ENCODE measurements at places on chromosomes 1 and 21.
A peak's percentile ranks its signal among the peaks of the same experiment; 100 is the strongest.

DNA sequence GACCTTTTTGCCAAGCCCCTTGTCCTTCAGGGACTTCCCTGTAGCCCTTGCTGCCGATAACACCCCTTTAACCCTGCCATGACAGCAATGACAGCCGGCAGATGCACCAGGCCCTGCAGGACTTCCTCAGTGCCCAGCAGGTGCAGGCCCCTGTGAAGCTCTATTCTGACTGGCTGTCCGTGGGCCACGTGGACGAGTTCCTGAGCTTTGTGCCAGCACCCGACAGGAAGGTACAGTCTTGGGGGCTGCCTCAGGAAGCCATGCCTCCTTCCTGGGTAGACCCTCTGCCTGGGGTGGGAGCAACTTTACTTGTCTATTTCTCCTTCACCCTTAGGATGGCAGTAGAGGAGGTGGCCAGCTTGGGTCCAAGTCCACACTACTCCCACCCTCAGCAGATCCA, 16.1 kb upstream of the PADI6 start:
- no peak for DNase-seq

DNA sequence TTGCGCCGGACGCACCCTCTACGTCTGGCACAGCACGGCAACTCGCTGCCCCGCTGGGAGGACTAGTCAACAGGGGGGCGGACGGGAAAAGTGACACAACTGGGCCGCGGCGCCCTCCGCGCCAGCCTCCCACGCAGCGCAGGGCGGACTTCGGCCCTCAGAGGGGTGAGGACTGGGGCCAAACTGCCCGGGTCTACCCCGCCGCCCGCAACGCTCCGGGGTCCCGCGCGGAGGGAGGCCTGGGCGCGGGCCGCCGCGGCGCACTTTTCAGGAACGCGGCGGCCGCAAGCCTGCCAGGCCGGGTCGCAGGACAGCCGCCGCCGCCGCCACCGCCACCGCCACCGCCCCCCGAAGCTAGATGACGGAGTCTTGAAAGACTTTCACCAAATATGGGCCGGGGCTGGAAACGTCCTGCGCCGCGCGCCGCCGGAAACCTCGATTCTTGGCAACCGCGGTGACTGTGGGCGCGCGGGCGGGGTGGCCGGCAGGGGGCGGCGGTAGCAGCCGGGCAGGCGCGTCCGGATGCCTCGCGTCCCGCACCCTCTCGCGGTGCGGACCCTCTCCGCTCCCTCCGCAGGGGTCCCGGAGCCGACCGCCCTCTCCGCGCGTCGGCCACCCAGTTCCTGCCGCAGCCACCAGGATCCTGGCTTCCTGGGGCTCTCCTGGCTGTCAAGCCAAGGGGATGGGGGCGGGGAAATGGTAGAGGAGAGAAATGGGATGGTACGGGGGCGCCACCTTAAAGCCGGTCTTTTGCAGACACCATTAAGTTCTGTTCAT, 3.7 kb upstream of the CCN1 start:
- no peak for DNase-seq

GRCh38 chr1:28208818-28209441, 23.9 kb downstream of the DNAJC8 start:
- DNase-seq, result peak; percentile 51

DNA sequence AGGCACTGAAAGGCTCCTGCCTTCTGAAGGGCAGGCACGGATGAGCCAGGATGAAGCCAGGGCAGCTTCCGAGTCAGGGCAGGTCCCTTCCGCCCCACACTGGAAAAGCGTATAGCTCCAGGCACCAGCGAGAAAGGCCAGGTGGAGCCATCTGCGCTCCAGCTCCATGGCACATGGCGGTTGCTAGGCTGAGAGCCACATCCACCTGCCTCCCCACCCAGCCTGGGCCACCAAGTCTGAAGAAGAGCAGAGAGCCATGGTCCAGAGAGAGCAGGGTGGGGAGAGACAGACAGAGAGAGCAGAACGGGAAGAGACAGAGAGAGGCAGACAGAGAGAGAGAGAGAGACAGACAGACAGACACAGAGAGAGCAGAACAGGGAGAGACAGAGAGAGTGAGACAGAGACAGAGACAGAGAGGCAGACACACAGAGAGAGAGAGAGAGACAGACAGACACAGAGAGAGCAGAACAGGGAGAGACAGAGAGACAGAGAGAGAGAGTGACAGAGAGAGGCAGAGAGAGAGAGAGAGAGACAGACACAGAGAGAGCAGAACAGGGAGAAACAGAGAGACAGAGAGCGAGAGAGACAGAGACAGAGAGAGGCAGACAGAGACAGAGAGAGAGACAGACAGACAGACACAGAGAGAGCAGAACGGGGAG, 5.2 kb downstream of the FNDC10 start:
- DNase-seq, result no peak

- DNase-seq, result no peak
Measured at GRCh38 chr1:172662464-172663109, 3.7 kb downstream of the FASLG start.

DNA sequence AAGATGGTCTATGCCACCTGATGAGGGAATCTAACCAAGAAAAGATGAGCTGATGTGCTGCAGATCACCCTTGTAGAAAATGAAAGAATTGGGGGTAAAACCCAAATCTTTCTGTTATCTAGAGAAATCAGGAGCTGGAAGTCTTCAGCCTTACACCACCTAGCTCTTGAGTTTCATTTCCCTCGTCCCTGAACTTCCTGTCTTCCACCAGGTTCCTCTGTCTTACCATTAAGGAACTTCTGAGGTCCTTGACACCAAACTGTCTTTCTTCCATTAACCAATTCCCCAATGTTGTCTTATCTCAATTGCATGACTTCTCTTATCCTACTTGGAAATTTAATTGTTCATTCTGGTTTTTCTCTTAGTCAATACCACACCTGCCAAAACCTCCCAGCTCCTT, 31.5 kb downstream of the LPAR3 start:
- no peak for DNase-seq

- no peak for DNase-seq
Measured at GRCh38 chr1:61253059-61253735, 170.8 kb downstream of the NFIA start.

DNA sequence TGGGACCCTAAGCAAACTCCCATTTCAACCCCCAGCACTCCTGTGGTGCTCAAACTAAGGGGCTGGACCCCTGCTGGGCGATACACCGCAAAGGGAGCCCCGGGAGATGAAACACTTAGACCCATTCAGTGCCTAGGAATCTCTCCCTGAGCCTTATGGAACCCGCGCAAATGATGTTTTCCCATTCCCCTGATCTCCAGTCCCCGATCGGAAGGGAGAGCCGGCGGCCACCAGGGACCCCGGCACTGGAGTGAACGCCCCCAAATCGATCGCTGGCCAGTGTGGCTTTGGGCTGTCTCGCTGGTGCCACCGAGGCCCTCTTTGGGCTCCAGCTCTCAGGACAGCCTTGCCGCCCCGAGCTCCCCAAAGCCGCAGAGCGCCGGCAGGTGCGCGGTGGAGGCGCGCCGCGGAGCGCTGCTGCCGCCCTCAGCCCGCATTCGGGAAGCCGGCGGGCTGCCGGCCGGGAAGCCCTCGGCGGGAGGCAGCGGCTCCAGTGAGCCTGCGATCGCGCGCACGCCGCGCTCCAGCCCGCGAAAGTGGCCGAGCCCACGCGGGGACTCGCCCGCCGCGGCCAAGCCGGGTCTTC, 1.1 kb downstream of the PLXNA2 start:
- no peak for DNase-seq

GRCh38 chr1:41277371-41277975, 35.4 kb upstream of the SCMH1 start:
- no peak for DNase-seq

DNA sequence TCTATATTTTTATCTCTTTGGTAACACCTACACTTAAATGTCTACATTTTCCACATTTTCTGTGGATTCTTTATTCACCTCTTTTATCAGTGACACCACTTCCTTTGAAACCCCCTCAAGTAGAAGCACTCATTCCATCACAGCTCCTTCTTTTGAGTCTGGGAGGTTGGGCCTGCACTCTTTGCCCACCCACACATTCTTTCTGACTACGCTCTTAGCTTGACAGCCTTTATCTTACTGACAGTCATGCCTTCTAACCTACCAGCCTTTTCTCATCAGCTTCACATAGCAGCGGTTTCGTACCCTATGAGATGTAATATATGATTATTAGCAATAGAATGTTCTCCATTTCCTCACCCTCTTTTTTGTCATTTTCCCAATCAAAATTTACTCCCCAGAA, 151.9 kb downstream of the TNFSF18 start:
- no peak for DNase-seq

- DNase-seq, result no peak
Measured at GRCh38 chr1:214028095-214028494, 40.3 kb downstream of the PROX1 start.

- no peak for DNase-seq
Measured at GRCh38 chr1:230690101-230690500, 23.8 kb downstream of the AGT start.

GRCh38 chr1:50414853-50415234, 8.4 kb downstream of the DMRTA2 start:
- DNase-seq, result no peak

DNA sequence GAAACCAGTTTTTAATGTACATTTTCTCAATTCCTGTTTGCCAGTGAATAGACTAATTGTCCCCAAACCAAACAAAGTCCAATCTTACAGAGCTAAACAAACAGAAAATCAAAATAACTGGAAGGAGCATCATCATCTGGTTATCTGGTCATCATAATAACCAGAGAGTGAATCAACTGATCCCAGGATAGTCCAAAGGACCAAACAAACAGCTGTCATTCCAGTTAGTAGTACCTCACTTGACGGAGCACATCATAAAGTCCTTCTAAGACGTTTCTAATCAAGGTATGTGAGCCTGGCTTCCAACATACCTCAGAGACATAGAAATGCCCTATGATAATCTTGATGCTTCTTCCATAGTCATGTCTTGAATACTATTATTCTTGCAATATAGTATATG, 240.5 kb downstream of the LTN1 start:
- no peak for DNase-seq

DNA sequence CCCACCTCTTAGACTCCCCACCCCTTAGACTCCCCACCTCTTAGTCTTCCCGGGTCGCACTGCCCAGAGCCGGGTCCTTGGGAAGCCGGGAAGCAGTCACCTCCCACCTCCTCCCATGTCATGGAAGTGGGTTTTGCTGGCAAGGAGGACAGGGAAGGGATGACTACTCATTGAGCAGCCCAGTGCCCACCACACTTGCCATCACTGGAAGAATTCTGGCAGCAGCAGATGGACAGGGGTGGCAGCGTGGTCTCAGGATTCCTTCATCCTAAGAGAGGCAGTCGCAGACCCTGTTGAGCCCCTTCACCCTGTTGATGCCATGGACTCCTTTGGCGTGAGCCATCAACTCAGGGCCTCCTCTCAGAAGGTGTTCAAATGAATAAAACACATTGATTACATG, 140.8 kb downstream of the PGBD5 start:
- DNase-seq, result no peak

GRCh38 chr21:33401630-33401992, 1.6 kb upstream of the IFNGR2 start:
- no peak for DNase-seq

DNA sequence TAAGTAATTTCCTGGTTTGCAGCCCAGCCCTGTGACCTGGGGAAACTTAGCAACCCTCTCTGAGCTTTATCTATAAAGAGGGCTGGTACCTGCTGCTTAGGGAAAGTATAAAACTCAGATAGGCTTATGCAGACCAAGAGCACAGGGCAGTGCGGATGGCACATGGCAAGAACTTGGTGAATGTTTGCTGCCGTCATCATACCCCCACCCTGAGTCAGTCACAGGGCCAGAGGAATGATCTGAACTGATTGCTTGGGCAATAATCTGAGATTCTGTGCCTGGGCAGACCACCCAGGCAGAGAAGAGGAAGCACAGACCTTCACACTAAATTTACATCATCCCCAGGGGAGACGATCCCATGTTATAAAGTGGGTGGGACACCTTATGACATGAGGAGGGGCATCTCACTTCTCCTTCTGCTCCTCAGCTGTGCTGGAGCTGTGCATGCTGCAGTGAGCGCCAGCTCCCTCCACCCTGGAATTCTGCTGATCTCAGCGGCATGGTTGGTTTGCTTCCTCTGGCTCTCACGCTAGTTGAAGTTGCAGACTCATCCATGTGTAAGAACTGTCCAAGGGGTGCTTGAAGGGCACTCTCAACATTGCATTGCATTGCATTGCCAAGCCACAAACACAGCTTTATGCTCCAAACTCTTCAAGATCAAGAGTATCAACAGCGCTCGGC, 197.1 kb downstream of the AJAP1 start:
- DNase-seq, result no peak

DNA sequence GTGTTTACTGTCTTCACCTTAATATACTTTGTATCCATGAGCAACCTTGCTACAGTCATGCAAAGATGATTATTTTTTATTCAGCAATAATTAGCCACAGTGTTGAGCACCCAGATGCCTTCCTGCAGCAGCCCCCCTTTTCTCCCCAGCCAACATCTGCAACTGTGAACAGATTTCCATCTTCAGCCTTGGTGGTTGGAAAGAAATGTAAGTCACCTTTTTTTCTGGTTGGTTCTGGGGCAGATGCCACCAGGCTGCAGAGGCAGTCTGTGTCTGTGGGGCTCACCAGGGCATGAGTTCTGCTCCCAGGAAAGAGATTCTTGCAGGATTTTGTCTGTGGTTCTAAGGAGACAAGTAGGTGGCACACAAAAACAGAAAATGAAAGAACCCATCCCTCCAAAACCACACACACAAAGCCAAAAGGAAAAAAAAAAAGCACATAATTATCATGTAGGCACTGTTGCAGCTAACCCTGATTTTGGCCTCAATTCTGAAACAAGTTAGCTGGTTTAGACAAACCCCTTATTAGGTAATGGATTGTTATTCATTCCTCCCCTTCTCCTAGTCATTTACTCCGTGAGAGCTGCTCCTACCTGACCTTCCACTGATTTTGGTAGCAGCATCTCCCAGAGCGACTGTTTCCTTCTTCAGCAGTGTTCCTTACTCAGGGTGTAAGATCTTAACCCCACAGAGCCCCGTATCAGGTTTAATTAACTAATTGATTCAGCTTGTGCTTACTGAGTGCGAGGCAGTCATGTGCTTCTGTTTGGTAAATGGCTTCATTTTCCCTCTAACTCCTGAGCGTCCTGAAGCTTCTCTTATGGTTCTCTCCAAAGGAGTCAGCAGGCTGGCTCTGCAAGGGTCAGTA, 36.5 kb downstream of the GALNT2 start:
- no peak for DNase-seq

- no peak for DNase-seq
Measured at GRCh38 chr1:161427733-161428516, 60.2 kb upstream of the CFAP126 start.

GRCh38 chr21:25895565-25896205, 160.9 kb downstream of the GABPA start:
- peak; percentile 76 for DNase-seq

GRCh38 chr1:13948888-13949391, 249.0 kb downstream of the PRDM2 start:
- no peak for DNase-seq

DNA sequence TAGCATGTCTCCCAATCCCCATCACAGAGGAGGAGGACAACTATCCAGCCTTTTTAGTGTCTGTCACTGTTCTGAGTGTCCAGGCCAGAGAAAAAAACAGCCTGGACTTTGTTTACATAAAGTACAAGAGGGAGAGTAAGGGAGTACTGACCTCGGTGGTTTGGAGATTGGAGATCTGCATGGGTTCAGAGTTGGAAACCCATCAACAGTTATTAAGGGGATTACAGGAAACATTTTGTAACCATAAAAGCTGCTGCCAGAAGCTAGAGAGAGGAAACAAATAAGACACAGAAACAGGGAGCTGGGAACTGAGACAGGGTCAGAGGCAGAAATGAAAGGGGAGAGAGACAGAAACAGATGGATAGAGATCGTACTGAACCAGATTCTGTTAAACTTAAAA, 131.5 kb upstream of the CTTNBP2NL start:
- DNase-seq, result no peak

- no peak for DNase-seq
Measured at GRCh38 chr1:20873311-20873710, 86.2 kb upstream of the HP1BP3 start.

- DNase-seq, result no peak
Measured at GRCh38 chr1:203305809-203306088, 430 bp downstream of the BTG2 start.

Measured in NCI-H526 treated with DMSO at 0.1 percent for 48 hours (cell line).